ENCODE measurements at places on chromosomes 1 and 21. TPM values are rescaled to one million over a fixed set of nuclear protein-coding genes. Genes with fewer than 3 reads are reported as not detected.

The DEPDC1 gene
- 0.19 TPM for total RNA-seq

The EMC1 gene
- total RNA-seq = 28.6 TPM

The IVL gene
- not detected for total RNA-seq

The ATP1A2 gene
- 147 TPM for total RNA-seq

The LGR6 gene
- total RNA-seq = 0.86 TPM

The TIMM17A gene
- 79.1 TPM for total RNA-seq

The BCAR3 gene
- 6.9 TPM for total RNA-seq

The SH2D2A gene
- total RNA-seq = 1.4 TPM

The APOBEC4 gene
- not detected for total RNA-seq

The CHODL gene
- total RNA-seq = 0.57 TPM

The SAMD11 gene
- 10.2 TPM for total RNA-seq

The SYPL2 gene
- total RNA-seq = 28.9 TPM

The ZBTB8A gene
- 3.0 TPM for total RNA-seq

The AGTRAP gene
- 17.4 TPM for total RNA-seq

The FCGR1A gene
- 8.1 TPM for total RNA-seq

The OPRD1 gene
- not detected for total RNA-seq

The RAP1GAP gene
- 2.7 TPM for total RNA-seq

The PDPN gene
- total RNA-seq = 14.9 TPM
